Stimulated activated CD4-positive, alpha-beta T cell treated with anti-CD3 and anti-CD28 coated beads, Interleukin-2, amount 100 ng/mL, for 48 hours (primary cell): ENCODE measurements at places on chromosomes 13 and 19.
A peak's percentile ranks its signal among the peaks of the same experiment; 100 is the strongest.

GRCh38 chr19:58229255-58229639 is 533 bp downstream of the ZNF544 start:
- DNase-seq = peak; percentile 4

- DNase-seq = no peak
Measured at GRCh38 chr19:1235625-1236538, 1.9 kb downstream of the CBARP start.

- no peak for DNase-seq
Measured at GRCh38 chr13:113916330-113916815, 52.5 kb upstream of the GAS6 start.

- DNase-seq = no peak
Measured at GRCh38 chr19:46288896-46289588, 7.8 kb upstream of the HIF3A start.

GRCh38 chr19:5407356-5407755 is 47.9 kb upstream of the ZNRF4 start:
- no peak for DNase-seq

DNA sequence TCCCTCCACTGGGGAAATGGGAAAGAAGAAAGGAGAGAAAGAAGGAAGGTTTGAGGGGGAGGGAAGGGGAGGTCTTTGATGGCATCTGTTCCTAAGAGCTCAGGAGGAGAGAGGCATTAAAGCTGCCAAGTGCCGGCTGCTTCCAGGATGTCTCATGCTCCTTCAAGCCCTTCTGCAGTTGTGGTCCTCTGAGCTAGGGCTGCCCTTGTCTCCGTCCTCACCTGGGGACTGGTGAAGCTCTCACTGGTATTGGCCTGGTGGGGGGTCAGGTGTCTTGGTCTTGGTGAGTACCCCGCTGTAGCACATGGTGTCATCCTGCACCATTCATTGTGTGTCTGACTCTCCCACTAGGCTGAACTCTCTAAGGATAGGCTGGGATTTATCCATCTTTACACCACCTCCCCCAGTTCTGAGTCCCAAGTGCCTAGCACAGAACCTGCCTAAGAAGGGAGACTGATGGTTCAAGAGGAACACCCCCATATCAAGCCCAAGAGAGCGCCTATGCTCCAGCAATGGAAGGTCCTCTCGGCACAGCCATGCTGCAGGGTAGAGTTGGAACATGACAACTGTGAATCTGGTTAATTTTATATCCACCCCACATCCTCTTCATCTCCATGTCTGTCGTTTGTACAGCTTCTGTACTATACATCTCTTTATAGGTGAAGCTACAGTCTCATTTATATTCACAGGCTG is 83.7 kb downstream of the AKAP11 start:
- DNase-seq = no peak

GRCh38 chr13:20714161-20714560 is 10.7 kb downstream of the IL17D start:
- DNase-seq = no peak

DNA sequence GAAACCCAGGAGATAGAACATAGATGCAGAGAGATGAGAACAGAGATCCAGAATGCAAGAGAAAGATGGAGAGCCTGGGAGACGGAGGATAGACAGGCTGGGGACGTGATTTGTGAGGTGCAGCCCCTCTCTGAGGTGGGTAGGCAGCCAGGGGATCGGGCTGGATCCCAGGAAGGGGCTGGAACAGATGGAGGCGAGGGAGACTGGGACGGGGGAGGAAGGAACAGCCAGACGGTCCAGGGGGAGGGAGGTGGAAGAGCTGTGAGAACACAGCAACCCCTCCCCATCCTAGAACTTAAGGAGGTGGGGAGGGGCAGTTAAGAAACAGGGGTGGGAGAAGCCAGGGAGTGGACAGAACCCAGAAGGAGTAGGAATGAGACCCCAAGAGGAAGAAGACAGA is 3.1 kb downstream of the SLC17A7 start:
- no peak for DNase-seq

DNA sequence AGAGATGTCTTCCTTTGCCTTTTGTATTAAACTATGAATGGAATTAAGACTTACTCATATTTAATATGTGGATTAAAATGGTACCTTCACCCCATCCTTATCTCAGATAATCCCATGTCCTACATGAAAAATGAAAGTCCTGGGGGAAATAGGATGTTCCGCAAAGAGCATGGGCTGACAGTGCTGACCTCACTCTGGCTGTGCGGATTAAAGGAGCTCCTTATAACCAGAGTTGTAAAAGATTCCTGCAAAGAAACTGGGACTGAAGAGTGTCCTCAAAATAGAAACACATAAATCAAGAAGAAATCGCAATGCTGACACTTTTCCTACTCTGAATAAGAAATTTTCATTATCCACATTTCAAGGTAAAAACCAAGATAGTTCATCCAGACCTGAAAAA is 384.5 kb downstream of the LIG4 start:
- DNase-seq = no peak

DNA sequence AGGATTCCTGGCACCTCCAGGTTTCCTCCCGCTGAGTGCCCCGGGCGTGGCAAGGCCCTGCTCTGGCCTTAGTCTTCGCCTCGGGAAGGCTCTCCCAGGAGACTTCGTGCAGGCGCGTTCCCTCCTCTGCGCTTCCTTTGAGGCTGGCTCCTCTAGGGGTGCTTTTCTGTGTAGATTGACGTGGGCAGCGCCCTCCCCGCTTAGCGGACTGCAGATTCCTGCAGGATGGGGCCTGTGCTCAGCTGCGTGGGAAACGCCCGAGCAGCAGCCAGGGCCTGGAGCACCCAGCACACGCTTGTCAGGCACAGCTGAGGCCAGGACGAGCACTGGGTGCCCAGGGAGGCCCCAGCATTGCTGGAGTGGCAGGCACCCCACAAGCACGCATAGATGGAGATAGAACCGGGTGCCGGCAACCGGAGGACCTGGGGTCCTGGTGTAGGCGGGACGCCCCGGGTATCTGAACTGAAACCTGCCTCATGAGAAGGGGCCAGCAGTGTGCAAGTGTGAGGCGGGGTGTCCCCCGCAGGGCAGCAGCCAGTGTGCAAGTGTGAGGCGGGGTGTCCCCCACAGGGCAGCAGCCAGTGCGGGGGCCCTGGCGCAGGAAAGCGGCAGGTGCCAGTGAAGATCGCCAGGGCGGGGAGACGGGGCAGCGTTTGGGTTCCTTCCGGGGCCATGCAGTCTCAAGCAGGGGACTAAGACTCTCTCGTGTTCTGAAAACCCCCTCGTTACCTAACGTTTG is 3.4 kb downstream of the NDUFS7 start:
- DNase-seq = no peak

DNA sequence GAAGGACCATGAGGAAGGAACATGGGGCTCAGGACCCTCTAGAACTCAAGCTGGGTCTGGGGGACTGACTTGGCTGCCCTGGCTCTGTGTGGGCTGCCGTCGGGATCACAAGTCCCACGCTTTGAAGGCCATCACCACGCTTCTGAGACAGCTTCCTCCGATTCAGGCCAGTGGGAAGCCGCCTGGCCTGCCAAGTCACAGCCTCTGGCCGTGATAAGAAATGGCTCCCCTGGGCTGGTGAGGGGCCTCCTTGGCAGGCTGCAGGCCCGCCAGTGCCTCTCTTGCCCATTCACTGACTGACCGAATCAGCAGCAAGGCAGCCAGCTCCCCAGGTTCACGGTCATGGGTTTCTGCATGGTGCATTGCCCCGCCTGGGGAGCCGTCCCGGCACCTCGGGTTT is 48.8 kb downstream of the COMP start:
- DNase-seq = no peak

GRCh38 chr19:3580156-3580934 is 4.9 kb upstream of the GIPC3 start:
- DNase-seq = no peak

DNA sequence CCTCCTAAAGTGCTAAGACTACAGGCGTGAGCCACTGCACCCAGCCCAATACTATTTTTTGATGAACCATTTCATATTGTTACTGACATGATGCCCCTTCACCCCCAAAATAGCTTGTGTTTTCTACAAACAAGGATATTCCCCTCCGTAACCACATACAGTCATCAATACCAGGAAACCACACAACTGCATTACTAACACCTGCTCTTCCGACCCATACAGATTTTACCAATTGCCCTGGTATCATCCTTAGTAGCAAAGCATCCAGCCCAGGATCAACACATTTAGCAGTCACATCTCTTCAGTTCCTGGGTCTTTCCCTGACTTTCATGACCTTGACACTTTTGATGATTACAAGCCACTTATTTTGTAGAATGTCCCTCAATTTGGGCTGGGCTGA is 33.6 kb downstream of the KCTD15 start:
- DNase-seq = no peak

GRCh38 chr19:1070931-1071791 is 4.2 kb downstream of the ARHGAP45 start:
- DNase-seq = no peak

DNA sequence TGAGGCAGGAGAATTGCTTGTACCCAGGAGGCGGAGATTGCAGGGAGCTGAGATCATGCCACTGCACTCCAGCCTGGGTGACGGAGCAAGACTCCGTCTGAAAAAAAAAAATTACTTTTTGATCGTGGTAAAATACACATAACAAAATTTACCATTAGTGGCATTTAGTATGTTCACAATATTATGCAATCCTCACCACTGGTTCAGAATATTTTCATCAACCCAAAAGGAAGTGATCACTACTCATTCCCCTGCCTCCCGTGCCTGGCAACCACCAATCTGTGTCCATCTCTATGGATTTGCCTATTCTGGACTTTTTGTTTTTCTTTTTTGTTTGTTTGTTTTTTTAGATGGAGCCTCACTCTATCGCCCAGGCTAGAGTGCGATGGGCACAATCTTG is 1.2 kb upstream of the PALM3 start:
- no peak for DNase-seq

GRCh38 chr13:95067303-95067702 is 233.9 kb downstream of the ABCC4 start:
- DNase-seq = no peak

DNA sequence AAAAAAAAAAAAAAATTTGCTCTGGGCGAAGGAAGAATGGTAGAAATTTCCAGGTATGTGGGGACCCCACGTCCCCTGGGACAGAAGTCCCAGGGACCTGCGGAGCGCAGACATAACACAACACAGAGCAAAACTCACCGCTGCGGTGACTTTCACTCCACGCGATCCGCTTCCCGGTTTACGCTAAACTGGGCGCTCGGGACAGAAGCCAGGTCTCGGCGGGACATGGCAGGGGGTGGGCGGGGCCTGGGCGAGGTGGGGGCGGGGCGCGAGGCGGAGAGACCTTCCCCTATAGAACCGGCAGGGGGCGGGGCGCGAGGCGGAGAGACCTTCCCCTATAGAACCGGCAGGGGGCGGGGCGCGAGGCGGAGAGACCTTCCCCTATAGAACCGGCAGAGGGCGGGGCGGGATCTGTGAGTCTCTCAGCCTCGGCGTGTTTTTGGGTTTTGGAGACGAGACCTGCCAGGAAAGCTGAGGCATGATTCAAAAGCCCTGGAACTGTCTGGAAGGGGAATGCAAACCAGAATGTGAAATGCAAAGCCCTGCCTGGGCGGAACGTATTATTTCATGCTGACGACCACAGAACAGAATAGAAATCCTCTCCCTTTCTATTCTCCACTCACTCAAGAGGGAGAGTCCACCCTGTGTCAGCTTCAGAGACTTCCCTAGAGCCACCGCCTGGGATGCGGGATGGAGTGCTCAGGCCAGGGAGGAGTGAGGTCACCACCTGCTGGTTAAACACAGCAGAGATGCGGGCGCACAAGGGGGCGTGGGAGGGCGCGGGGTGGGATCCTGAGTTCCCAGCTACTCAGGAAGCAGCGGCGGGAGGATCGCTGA is 20.2 kb upstream of the ERVV-1 start:
- DNase-seq = peak; percentile 64

GRCh38 chr19:33390101-33390907 is 16.8 kb downstream of the CEBPG start:
- no peak for DNase-seq

- DNase-seq = no peak
Measured at GRCh38 chr19:11949201-11949600, 15.6 kb upstream of the ZNF763 start.

DNA sequence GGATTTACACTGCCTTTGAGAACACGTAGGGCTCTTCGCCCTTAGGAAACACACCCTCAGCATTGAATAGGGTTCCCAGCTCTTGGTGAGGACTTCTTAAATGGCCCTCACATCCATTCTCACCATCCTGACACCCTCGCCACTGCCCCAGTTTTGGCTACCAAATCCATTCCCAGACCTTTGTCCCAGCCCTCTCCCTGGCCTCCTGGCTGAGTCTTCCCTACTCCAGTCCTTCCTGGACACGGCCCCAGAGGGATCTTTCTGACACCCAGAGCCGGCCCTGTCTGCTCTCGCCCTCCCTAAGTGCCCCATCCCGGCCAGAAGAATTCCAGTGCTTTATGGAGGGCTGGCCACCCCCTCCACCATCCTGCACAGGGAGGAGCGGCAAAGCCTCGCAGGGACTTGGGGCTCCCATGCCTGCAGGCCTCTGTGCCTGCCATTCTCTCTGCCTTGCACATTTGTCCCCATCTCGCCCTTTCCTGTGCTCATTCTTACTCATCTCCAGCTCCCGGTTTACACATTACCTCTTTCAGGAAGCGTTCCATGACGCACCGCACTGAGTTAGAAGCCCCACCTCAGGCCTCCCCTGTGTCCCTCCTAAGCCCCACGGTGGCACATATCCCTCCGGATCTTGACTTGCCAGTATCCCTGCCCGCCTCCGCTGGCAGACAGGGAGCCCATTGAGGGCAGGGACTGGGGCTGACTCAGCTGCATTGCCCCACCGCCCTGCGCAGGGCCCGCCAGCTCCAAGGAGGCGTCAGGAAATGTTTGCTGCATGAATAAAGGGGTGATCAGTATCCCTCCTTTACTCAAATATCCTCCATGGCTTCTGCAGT is 11.0 kb upstream of the KLK14 start:
- DNase-seq = no peak

- no peak for DNase-seq
Measured at GRCh38 chr13:100365680-100366079, 222.9 kb downstream of the GGACT start.

DNA sequence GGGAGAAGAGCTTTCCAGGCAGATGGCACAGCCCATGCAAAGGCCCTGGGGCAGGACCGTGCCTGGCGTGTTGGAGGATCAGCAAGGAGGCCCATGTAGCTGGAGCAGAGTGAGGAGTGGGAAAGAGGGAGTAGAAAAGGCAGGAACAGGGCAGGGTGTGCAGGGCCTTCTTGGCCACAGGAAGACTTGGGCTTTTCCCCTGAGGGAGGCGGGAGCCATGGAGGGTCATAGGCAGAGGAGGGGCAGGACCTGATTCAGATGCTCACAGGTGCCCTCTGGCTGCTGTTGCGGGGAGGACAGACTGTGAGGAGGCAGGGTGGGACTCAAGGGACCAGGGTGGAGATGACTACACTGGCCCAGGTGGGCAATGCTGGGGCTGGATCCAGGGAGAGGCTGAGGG is 13.8 kb upstream of the PTPRS start:
- peak; percentile 12 for DNase-seq

- no peak for DNase-seq
Measured at GRCh38 chr13:104597546-104598180, 1531.4 kb upstream of the SLC10A2 start.

- DNase-seq = no peak
Measured at GRCh38 chr13:26019251-26019650, 32.6 kb downstream of the SHISA2 start.

GRCh38 chr19:3506384-3507340 is 551 bp downstream of the FZR1 start:
- DNase-seq = peak; percentile 24

- DNase-seq = peak; percentile 19
Measured at GRCh38 chr13:35720690-35721554, 244.4 kb upstream of the MAB21L1 start.

- no peak for DNase-seq
Measured at GRCh38 chr19:29965492-29965891, 23.5 kb downstream of the URI1 start.
